Stimulated activated CD4-positive, alpha-beta T cell treated with anti-CD3 and anti-CD28 coated beads, Interleukin-15, amount 100 ng/mL, for 48 hours (primary cell): ENCODE measurements at places on chromosomes 2 and 18.

DNA sequence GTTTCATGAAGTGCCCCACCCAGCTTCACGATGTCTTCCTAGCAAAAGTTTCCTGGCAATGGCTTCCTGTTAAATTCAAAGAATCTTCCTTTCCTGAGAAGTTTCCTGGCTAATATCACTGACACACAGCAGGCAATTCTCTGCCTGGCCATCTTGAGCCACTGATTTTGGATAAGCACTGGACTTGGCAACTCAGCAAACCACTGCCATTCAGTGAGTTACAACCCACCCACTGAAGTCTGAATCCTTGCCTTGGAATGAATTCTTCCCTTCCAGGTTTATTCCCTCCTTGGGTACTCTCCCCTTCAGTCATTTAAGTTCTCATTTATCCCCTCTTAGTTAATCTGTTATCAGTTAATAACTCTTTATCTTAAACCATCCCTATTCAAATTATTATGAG, 426.0 kb downstream of the MBD2 start:
- no peak for DNase-seq

DNA sequence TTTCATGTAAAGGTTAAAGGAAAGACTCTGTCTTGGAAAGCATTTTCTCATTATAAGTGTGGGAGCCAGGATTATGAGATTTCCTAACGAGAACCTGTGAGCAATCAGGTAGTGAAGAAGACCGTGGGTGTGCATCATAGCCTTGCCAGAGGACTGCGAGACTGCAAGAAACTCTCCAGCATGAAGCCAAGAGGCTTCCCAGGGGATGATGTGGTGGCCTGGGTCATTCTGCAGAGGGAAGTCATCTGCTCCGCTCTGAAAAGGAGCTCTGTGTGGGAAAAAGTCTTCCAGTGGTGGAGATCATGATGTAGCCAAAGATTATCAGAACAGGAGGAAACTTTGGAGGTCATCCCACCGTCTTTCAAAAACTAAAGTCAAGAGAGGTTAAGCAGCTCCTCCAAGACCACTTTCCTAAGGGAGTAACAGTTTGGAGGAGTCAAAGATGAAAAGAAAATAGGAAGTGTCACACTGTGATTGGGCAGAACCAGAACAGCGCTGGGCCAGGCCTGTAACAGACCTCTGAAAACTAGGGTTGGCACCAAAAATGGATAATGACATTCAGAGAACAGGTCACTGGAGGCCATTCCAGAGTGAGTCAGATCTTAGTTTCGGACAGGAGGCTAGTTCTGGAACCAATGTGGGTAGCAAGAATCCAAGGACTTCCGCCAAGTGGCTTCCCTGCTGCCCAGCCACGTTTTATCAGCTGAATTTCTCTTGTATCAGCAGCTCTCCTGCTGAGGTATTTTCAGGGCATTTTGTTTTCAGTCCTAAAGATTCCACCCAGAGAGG, 113.0 kb downstream of the LRATD1 start:
- no peak for DNase-seq

GRCh38 chr2:85994897-85995647, 106.3 kb upstream of the ST3GAL5 start:
- no peak for DNase-seq

- no peak for DNase-seq
Observed at GRCh38 chr2:85250045-85250444, 77.7 kb downstream of the TGOLN2 start.

DNA sequence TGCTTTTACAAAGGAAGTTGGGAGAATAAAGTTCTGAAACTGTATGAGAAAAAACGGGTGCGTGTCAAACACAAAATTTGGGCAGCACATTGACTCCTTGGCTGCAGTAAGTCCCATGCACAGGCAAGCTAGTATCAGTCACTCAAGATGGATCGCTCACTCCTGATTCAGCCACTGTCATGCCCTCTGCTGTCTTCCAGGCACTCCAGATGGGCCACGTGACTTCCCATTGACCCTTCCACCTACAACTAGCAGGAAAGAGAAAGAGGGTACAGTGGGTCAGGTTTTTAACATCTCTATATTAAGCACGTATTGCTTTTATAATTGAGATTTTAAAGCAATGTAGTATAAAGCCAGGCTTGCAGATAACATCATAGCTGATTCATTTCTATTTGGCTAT, 8.6 kb downstream of the ARHGEF33 start:
- DNase-seq: no peak

DNA sequence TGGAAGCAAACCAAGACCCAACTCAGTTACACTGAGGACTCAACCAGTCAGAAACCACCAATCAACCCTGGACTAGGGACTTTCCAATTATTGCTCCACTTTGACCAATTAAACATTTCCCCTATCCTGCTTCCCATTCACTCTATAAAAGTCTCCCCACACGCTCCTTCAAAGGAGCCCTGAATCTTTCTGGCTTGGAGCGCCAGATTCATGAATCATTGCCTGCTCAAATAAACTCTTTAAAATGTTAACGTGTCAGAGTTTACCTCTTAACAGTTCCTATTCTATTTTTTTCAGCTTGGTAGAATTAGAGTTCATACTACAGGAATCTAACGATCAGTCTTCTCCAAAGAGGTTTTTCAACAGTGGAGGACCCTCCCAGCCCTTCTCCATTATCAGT, 20.7 kb upstream of the SULT1C2 start:
- no peak for DNase-seq

- DNase-seq: no peak
Observed at GRCh38 chr2:118786746-118787145, 60.7 kb downstream of the EN1 start.

DNA sequence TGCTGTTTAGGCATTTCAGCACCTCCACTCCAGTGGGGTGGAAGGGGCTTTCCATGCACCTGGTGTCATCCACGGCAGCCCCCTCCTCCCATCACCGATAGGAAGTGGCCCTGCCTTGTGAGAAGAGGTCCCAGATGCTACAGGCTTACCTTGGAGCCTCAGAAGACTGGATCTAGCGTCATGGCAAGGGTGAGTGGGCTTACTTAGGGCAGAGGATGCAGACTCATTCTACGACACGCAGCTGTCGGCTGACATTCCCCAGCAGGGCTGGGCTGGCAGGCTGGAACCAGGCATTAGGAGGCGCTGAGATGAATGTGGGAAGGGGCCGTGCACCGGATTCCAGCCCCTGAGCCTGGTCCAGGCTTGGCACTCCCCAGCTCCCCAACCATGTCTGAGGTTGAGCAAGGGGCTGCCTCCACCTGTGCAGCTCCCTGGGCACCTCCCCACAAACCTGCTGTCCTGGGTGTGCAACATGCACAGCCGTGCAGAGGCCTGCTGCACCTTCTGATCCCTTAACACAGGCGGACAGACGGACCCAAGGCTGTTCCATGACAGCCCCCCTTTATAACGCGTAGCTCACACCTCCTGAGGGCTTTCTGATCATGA, 1.7 kb upstream of the PRLH start:
- DNase-seq: no peak

DNA sequence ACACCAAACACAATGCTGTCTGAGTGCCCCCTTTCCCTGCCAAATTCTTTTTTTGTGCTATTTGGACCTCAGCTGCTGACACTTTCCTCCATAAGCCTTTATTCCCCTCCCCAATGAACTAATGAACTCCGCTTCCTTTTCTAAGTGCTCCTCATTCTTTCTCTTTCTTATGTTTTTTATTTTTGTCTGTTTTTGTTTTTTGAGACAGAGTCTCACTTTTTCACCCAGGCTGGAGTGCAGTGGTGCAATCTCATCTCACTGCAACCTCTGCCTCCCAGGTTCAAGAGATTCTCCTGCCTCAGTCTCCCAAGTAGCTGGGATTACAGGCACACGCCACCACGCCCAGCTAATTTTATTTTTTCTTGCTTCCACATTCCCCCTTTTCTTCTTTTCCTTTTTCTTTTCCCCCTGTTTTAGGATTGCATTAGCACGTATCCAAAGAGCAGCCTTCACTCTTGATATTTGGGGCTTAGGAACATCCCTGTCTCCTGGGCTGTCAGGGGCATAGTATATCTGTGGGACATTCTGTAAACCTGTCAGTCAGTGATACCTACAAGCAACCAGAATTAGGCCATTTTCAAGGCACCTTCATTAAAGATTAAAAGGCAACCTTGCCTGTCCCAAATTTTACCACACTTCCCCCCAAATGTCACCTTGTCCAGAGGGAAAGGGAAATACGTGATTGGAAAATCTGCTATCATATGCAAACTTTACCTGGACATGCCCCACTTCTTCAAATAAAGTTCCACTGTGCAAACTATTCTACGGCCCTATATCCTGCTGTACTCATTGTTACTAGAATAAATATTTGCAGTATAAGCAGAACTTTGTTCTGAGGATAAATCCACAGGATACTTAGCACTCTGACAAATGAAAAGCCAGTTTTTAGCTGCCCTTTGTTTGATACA, 65.1 kb upstream of the ACSL3 start:
- DNase-seq: no peak

- no peak for DNase-seq
Observed at GRCh38 chr2:206984206-206984605, 44.9 kb downstream of the CPO start.

DNA sequence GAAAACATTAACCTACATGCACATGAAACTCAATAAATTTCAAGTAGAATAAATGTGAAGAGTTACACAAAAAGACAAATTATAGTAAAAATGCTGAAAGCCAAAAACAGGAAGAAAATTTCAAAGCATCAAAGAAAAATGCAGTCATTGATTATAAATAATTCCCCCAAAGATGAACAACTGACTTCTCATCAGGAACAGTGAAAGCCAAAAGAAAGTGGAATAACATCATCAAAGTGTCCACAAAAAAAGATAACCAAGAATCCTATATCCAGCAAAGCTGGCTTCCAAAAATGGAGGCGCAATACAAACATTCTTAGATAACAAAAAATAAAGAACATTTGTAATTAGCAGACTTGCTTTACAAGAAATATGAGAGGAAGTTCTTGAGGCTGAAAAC, 161.6 kb downstream of the CMPK2 start:
- DNase-seq: no peak

DNA sequence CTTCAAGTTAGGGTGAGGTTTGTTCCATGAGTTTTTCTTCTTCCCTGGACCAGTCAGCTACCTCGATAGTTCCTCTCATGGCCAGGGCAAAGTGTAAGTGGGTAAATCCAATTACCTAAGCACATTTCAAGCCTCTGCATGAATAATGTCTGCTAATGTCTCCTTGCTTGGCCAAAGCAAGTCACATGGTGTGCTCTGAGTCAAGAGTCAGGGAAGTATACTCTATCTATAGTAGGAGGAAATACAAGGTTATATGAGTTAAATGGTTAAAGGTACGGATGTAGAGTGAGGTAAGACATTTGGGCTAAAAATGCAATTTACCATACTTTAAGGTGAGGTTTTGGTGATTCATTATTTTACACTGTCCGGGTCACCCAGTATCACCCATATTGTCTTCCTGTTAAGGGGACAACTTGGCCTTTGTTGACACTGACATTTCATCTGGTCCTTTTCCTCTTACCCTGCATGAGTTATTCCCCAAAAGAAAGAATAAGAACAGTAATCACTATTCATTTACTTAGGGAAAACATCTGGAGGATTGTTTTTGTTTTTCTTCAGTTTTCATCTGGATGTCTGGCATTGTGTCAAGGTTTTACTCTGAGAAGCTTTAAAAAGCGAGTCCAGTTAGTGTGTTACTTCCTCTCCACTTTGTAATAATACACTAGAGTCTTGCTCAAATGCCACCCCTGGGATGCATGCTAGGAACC, 405.5 kb downstream of the RND3 start:
- DNase-seq: no peak

DNA sequence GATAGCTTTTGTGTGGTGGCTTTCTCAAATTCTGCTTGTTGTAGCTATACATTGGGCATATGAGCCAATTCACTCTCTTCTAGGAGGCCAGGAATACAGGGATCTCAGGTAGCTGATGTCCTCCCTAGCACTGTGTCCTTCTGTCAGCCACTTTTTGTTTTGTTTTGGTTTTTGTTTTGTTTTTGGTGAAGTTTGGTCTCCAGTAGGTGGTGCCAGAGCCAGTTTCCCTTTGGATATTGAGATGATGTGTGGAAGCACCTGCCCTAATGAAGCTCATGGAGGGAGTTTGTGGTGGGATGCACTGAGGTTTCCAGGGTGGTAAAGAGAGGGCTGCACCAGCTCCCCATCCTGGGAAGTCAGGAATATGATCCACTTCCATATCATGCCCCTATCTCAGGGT, 100.5 kb upstream of the VWC2L start:
- DNase-seq: no peak

DNA sequence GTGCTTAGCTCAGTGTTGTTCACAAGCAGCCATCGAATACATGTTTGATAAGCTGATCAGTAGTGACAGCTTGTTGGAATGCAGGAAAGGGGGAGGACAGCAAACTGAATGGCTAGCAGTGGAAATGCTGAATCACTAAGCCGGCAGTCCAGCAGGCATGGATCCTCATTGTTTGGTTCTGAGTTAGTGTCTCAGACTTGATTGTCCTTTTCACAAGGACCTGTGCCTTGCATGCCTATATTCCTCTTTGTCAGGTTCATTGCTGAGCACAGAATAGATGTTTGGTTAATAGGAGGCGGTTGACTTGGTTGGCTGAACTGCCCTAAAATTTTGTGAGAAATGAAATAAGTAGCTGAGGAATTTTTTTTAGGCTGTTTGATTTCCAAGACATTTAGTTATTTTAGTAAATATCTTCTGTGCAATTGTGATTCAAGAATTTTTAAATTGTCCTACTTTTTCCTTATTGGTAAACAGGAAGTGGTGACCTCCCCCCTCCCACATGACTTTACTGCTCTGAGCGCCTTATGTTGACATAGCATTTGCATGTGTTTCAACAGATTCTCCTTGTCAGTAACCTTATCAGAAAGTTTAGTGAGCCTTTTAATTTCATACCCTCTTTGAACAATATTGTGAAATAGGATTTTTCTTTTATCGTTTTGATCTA, 21.4 kb upstream of the STON1 start:
- no peak for DNase-seq

GRCh38 chr2:57180678-57181077, 865.9 kb upstream of the VRK2 start:
- no peak for DNase-seq

DNA sequence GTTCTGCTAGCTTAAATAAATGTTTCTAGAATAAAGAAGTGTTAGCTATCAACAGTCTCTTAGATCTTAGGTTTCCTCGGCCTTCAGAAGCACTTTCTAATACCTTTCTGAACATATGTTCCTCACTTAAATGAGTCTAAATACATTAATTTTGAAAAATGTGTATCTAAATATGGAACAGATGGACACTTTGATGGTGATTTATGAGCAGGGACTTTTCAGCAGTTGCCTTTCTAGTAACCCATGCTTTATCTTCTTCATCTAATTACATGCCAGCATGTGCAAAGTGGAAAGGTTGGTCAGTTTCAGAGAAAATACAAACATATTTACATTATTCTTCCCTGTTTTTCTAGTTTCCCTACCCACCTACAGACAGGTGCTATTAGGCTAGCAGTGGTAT, 797.0 kb upstream of the CHAC2 start:
- no peak for DNase-seq

DNA sequence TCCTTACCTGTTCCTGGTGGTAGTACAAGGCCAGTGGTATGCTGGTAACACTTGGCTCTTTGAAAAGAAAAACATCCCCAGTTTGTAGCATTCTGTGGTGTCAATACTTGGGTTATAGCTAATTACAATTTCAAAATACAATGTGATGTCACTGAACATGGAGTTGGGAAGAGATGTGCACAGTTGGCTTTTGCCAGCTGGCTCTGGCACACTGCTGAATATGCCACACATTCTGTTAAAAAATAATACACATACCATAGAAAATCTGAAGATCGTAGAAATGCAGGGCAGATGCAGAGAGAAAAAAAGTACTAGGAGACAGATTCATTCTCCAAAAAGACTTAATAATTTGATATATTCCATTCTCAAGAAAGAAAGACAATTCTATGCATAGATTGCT, 101.5 kb downstream of the TACR1 start:
- no peak for DNase-seq
